ENCODE measurements at places on chromosomes 1 and 21.

GRCh38 chr1:177464686-177465085 lies 293.9 kb downstream of the BRINP2 start:
- DNase-seq, result no peak

DNA sequence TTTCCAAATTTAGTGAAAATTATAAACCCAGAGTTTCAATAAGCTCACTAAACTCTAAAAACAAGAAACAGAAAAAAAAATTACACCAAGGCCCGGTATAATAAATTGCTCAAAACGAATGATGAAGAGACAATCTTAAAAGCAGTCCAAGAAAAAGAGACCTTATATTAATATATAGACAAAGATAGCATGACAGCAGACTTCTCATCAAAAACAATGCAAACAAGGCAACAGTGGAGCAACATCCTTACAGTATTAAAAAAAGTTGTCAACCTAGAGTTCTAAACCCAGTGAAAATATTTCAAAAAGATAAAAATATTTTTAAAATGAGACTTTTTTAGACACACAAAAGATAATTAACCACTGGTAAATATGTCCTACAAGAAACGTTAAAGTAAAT lies 46.7 kb downstream of the KIFAP3 start:
- no peak for DNase-seq

DNA sequence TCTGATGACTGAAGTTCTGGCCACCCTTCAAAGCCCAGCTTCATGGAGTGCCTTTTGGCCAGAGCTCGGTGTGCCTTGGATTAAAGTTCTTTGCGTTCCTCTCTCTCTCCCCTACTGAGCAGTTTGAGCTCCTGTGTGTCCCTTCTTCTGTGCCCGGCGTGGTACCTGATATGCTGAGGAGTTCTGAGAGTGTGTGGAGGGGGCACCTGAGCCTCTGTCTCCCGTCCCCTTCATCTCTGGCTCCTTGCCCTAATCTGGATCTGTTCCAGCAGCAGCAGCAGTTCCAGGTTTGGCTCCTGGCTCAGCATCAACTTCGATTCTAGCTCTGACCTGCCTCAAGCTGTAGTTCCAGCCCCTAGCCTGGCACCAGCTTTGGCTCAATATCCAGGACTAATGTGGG lies 25.1 kb upstream of the MYCL start:
- DNase-seq, result no peak

DNA sequence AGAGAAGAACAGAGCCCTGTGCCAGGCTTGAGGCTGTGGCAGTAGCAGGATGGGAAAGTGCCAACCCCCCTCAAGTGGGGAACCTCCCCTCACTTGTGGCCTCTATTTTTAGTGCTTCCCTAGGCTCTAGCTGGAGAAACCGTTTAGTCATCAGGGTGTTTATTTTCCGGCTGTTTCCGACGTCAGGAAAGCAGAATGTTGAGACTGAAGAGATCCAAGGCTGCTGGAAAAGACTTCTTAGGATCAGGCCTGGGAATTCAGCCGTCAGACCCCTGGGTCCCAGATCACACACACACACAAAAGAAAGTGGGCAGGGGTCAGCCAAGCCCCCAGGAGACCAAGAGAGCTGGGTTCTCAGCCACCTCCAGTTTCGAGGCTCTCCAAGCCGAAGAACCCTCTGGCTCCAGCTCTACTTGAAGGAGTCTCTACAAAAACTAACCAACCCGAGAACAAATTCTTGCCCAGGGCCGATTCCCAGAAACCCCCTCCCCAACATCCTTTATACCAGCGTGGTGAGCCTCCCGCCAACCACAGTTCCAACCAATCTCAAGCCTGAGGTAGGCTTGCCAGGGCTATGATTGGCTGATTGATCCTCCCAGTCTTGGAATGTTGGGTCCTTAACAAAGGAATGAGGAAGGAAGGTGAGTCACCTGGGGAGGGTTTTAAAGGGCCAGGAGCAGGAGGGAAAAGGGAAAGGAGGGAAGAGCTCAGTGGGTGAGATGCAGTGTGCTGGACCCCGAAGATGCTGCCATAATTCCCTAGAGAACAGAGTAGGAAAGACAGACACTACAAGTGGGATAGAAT lies 2.5 kb upstream of the MEF2D start:
- no peak for DNase-seq

DNA sequence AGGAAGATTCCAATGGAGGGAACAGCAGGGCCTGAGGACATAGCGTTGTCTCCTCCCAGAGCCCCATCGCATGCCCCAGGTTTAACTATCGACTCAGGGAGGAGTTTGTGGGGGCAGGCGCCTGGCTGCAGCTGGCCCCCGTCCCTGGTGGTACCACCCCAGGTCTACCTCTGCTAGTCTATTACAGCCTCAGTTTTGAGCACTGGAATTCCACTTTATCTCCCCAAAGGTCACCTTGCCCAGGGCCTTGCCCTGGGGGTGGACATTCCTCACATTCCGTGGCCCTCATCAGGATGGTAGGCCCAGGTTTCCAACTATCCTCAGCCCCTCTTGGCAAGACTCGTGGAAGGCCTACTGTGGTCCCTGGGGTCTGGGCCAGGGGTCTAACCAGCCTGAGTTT lies 65.4 kb upstream of the SSBP3 start:
- no peak for DNase-seq

GRCh38 chr1:23341931-23342692 lies 2.0 kb downstream of the HNRNPR start:
- DNase-seq, result peak; percentile 17

- DNase-seq, result no peak
Observed at GRCh38 chr1:114062477-114063099, 83.3 kb downstream of the OLFML3 start.

- DNase-seq, result no peak
Observed at GRCh38 chr1:52769346-52770033, 43.2 kb downstream of the ZYG11B start.

- DNase-seq, result no peak
Observed at GRCh38 chr1:174696026-174696821, 248.5 kb downstream of the GPR52 start.

- DNase-seq, result no peak
Observed at GRCh38 chr1:227781314-227781930, 34.1 kb upstream of the PRSS38 start.

DNA sequence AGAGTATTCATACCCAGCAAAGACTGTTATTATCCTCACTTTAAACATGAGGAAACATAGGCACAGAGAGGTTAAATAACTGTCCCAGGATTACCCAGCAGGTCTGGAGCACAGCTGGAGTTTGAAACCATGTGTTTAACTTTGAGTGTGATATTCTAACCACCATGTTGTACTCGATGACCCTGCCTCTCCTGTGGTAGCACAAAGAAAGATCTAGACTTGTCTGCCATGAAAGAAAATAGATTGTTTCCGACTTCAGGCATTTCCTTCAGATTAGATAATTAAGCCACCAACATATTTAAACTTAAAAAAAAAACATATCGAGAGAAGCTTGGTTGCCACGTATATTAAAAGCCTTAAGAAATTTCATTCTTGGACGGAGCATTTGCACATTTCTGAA lies 104.6 kb upstream of the RUNX1 start:
- DNase-seq, result no peak

GRCh38 chr1:223245983-223246382 lies 102.9 kb upstream of the TLR5 start:
- DNase-seq, result no peak

DNA sequence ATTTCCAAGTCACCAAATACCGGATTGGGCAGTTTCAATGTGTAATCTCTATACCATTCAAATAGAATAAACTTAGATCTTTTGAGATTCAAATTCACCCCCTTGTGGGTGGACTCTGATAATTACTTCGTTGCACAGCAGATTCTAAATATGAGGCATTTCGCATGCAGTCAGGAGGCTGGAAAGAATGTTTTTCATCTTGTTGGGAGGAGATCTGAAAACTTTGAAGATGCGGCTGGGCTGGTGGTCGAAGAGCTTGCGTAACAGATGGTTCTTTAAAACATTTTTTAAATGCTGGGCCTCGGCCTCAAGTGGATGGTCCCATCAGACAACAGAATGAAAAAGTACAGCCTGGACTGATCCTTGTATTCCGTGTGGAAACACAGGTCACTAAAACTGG lies 10.4 kb downstream of the NR5A2 start:
- no peak for DNase-seq

DNA sequence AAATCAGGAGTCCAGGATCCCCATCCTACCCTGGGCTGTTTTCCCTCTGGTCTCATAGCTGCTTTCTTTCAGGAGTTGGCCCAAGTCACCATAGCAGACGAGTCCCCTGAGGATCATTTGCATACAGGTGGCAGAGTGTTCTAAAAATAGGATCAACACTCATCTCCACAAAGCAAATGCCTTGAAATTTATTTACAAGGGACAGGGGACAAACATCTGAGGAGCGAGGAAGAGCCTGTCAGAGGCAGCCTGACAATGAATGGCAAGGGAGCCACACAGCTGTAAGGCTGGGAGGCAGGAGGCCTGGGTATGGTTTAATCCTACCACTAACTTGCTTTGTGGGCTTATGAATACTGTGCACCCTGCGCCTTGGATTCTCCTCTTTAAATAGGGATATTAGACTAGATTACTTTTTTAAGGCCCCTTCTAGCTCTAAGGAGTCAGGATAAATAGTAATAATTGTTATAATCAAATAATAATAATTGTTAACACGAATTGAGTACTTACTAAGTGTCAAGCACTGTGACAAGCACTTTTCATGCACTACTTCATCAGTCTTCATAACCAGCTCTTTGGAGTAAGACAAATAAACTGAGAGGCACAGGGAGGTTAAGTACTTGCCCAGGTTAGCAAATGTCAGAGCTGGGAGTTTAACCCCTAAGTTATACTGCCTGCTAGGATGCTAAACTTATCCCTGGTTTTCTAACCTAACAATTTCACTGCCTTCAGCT lies 34.5 kb downstream of the RAB3B start:
- DNase-seq, result peak; percentile 57

GRCh38 chr1:55213151-55213884 lies 1.8 kb downstream of the USP24 start:
- DNase-seq, result peak; percentile 40

DNA sequence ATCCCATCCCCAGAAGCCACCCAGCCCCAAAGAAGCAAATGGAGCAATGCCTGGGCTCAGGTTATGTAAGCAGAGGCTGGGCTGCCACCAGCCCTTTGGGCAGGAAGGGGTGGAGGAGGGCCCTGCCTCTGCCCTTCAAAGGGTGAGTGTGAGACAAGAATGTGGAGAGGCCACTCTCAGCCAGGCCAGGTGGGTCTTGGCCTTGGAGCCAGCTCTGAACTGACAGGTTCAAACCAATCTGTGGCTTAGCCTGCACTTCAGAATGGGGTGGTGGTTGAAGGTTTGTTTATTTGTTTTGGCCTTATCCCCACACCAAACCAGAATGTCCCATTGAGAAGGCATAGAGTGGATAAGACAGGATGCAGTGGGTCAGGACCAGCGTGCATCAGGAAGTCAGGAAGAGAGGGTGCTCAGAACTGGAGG lies 29.8 kb downstream of the C1orf116 start:
- no peak for DNase-seq

DNA sequence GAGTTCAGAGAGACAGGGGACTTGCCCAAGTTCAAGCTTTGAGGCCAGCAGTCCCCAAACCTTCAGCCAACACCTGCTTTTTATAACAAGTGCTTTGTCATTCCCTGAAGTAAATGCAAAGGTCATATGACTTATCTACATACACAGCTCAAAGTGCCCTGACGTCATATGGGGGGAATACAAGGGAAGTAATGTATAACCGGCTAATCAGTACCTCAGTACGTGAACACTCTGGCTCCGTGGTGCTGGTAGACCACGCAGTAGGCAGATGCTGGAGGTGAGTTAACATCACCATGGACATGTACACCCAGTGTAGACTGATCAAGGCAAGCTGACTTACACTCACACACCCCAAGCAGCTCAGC lies 60.0 kb downstream of the BACE2 start:
- no peak for DNase-seq

GRCh38 chr1:156641761-156642264 lies at the start of gene BCAN:
Gene BCAN (plus strand): TSS chr1:156642117. CDS start chr1:156646055, 3,938 bp downstream.
- no peak for DNase-seq

DNA sequence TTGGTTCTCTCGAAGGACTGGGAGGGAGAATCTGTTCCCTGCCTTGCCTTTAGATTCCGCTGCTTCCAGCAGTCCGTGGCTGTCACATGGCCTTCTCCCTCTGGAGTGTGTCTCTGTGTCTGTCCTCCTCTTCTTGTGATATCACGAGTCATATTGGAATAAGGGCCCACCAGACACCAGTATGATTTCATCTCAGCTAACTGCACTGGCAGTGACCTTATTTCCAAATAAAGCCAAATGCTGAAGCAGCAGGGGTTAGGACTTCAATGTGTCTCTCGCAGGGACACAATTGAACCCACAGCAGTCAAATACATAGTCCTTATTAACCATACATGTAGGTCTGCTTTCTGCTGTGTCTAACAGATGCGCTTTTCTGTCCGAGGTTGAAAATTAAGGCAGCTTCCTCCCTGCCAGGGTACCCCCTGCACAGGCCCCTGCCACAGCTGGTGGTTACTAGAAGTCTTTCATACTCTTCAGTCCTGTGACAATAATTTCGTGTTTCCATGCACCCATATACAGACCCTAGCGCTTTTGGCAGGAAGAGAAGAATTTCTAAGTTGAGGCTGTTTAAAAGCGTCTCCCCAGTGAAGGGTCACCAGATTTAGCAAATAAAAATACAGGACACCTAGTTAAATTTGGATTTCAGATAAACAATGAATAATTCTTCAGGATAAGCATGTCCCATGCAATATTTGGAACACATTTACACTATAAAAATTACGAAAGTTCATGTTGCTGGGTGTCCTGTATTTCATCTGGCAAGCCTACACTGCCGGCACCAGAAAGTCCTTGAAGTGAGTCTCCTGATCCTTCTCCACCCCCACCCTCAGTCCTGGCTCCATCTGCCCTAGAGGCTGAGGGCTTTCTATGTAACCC lies 182.1 kb downstream of the ETS2 start:
- DNase-seq, result no peak

GRCh38 chr1:150615346-150616201 lies 13.8 kb downstream of the ENSA start:
- DNase-seq, result no peak

- no peak for DNase-seq
Observed at GRCh38 chr21:27715131-27715530, 748.2 kb upstream of the ADAMTS5 start.

DNA sequence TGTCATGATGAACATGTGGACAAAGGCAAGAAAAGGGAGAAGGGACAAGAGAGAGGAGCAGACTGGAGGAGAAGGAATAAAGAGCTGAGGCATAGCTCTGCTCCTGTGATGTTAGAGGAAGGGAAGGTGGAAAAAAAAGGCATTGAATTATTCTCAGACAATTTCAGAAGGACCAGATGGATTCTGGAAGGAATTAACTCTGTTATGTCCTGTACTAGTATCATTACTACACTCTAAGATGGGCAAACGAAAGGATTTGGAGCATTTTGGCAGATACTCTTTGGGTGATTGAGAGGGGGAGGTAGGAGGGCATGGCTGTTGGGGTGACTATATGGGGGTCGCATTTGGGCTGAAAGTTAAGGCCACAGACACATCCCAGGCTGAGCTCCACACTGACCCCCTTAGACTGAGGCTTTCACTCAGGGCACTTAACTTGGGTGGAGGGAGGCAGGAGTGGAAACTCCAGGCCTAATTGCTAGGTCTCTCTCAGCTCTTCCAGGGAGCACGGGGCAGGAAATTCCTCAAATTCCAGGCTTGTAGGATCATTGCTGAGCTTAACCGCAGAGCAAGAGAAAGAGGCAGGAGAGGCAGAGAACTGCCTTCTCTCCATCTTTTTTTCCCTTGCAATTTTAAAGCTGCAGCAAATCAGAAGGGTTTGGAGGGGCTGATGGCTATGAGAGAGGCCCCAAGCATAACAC lies 25.9 kb downstream of the KIRREL1 start:
- no peak for DNase-seq

Data from OCI-LY7 (cell line).